ENCODE measurements at places on chromosomes 6 and 20. TPM values are rescaled to one million over a fixed set of nuclear protein-coding genes. Genes with fewer than 3 reads are reported as not detected.

Gene PLAGL2
- total RNA-seq: 4.4 TPM

Gene VSX1
- total RNA-seq: not detected

Gene PPP1R14C
- total RNA-seq: 3.0 TPM

Gene ADGRF5
- total RNA-seq: 0.75 TPM

Gene SLC18B1
- 9.1 TPM for total RNA-seq

Gene HDGFL1
- not detected for total RNA-seq

Gene ELOVL4
- total RNA-seq: 1.6 TPM

Gene MAPK13
- total RNA-seq: 41.4 TPM

Gene TMEM244
- total RNA-seq: not detected

Gene COMMD7
- total RNA-seq: 33.5 TPM

Data from PC-3 (cell line).